OCI-M1 (cell line): ENCODE measurements at places on chromosomes 6 and 20.
A peak's percentile ranks its signal among the peaks of the same experiment; 100 is the strongest.

DNA sequence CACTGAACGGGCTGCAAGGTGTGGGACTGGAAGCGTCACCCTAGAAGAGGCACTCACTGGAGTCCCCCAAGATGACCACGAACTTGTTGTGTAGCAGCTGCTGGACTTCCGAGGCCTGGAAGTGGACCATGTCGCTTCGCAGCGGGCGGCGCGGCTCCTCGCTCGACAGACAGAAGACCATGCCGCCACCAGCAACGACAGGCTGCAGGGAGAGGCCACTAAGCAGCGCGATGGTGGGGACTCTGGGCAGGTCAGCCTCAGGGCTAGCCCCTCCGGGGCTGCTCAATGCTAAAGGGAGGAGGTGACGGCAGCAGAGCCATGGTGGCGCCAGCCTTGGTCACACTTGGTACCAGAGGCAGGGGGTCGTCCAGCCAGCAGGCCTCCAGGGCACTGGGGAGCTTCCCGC is 720 bp downstream of the PCED1A start:
- no peak for DNase-seq

- DNase-seq, result peak; percentile 9
Measured at GRCh38 chr6:116073765-116074440, 13.2 kb upstream of the FRK start.

GRCh38 chr20:63627751-63628245 is 897 bp upstream of the GMEB2 start:
- DNase-seq, result no peak

- peak; percentile 31 for DNase-seq
Measured at GRCh38 chr20:6157345-6157744, 34.5 kb upstream of the FERMT1 start.

DNA sequence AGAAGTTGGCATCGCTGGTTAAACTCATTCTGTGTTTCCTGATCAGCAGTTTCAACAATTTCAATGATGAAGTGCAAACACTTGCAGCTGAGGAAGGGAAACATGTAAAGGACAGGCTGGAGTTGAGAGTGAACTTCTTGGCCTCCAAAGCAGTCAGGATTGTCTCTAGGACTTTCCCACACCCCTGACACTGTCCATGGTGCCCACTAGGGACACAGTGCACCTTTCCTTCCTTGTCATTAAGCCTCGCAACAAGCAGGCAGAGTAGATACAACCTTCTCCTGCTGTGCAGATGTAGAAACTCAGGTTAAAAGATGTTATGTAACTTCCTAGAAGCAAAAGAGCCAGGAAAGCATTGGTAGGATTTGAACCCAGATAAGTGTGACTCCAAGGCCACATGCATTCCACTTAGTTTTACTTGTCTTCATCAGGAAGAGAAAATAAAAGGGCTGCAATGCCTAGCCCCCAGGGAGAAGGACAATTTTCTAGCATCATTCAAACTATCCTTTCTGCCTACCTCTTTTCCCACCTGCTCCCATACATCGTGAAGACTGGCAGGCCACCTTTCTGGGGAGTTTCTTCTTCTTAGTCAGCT is 39.2 kb upstream of the IL17A start:
- DNase-seq, result no peak
